Stimulated activated CD4-positive, alpha-beta T cell treated with anti-CD3 and anti-CD28 coated beads, Interleukin-12 subunit alpha, Interleukin-12 subunit beta, amount 100 ng/mL, for 24 hours (primary cell): ENCODE measurements at places on chromosomes 1 and 21.

- DNase-seq: no peak
Observed at GRCh38 chr1:199616947-199617346, 410.6 kb upstream of the NR5A2 start.

DNA sequence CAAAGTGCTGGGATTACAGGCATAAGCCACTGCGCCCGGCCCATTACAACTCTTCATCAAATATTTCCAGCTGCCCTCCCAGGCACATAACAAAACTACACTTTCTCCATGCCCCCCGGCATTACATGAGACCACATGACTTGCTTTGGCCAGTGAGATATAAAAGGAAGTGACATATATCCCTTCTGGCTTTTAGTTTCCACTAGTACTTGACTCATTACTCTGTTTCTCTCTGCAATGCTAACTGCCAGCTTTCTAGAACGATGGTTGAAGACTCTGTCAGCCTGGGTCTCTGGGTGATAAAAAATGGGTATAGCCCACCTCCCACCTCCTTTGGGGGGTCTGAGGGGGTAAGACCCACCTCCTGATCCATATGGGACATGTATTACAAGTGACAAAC is 24.2 kb downstream of the ABL2 start:
- no peak for DNase-seq

GRCh38 chr1:112906150-112906698 is 49.8 kb downstream of the SLC16A1 start:
- no peak for DNase-seq

- DNase-seq: peak; percentile 94
Observed at GRCh38 chr1:40161125-40161887, at the start of gene RLF. Gene RLF, plus strand, starts transcription at chr1:40161387. Its CDS starts 13 bp downstream, at chr1:40161400.

DNA sequence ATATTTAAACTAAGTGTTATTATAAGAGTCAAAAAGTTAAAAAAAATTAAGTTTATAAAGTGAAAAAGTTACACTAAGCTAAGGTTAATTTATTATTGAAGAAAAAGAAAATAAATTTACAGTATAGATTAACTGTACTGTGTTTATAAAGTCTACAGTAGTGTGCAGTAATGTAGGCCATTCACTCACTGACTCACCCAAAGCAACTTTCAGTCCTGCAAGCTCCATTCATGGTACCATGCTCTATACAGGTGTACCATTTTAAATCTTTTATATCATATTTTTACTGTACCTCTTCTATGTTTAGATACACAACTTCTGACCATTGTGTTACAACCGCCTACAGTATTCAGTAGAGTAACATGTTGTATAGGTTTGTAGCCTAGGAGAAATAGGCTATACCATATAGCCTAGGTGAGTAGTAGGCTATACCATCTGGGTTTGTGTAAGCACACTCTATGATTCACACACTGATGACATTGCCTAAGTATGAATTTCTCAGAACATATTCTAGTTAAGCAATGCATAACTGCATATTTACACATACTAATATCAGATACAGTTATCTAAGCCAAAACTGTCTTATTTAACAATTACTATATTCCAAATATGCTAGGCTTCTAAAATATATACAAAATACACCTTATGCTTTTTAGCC is 80.6 kb upstream of the GFI1 start:
- no peak for DNase-seq

GRCh38 chr1:93810316-93810715 is 68.7 kb downstream of the DNTTIP2 start:
- DNase-seq: no peak

DNA sequence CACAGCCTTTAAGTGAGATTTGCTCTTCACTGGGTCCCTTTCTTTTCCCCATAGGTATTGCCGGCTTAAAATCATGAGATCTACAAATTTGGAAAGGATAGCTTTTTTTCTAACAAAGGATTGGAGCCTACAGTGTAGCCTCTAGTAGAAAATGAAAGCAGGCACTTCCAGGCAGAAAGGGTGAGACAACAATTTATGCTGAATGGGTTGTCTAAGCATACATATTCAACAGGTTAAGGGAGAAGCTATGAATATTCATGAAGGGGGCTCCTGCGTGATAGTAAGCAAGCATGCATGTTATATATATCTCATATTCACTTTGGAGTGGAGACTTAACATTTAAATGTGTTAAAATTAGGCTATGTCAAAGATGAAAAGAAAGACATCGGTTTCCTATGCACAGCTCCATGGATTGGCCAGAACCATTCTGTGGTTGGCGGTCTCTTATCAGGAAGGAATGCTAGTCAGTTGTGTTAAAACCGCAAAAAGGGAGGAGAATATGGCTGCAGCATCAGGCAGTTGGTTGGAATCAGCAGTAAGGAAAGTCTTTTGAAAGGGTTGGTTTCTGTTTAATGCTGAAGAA is 66.0 kb downstream of the VCAM1 start:
- no peak for DNase-seq

- DNase-seq: no peak
Observed at GRCh38 chr1:53139951-53140361, 2.5 kb downstream of the SLC1A7 start.

DNA sequence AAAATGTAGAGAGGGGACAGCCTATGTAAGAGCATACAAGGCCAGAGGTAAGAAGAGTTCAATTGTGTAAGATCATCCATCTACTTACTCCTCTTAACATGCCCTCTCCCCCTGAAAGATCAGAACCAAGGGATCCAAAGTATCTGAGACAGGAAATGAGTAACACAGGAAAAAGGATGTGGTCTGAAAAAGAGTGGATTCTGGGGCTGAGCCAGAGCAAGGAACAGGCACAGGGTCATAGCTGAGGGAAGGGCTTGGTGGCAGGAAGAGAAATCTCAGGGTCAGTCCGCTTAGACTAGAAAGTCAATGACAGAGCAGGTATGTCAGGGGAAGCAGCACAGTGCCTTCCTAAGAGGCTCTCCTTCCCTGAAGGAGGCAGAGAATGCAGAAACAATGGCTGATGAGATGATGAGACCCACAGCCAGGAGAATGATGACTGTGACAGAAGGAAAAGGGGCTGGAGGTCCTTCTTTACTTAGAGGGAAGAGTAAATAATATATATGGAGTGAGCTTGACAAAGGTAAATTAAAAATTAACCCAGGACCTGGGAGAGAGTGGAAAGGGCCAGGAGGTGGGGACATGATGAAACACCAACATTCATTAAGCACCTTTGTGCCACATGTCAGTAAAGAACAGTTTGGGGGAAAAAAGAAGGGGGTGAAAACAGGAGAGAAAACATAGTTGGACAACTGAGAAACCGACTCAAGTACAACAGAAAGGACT is 26.2 kb upstream of the A3GALT2 start:
- DNase-seq: no peak

DNA sequence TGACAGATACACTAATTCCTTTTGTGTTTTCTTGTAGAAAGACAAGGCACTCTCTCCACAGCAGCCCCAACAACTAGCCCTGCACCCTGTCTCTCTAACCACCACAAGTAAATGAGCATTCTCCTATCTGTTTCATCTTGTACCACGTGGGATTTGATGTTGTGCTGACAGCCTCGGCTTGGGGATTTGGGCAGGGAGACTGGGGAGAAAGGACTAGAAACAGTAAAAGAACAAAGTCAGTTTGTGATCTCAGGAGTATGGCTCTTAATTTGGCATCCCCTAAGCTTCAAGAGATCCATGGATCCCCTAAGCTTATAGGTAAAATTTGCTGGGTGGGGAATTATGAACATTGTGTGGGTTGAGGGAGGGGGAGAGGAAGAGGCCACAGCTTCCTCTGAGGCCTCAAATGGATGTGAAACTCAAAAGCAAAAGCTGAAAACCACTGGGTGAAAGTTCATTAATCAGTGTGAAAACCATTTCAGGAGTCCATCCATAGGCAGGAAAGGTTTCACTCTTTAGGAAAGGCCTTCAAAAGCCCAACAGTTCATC is 3.1 kb downstream of the C1orf162 start:
- DNase-seq: no peak

DNA sequence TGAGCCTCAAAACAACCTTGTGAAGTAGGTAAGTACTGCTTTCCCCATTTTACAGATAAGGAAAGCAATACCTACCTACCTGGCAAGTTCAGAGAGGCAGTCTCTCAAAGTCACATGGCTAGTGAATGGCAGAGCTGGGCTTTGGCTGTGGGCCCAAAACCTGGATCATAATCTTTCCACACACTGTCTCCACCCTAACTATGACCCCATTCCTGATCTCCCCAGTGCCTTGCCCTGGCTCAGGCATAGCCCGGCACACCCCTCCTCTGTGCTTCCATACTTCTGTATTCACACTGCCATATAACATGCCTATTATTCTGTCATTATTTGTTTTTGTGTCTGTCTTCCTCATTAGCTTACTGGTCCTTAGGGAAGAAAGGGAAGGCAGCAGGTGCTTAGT is 15.9 kb downstream of the GNG12 start:
- no peak for DNase-seq

DNA sequence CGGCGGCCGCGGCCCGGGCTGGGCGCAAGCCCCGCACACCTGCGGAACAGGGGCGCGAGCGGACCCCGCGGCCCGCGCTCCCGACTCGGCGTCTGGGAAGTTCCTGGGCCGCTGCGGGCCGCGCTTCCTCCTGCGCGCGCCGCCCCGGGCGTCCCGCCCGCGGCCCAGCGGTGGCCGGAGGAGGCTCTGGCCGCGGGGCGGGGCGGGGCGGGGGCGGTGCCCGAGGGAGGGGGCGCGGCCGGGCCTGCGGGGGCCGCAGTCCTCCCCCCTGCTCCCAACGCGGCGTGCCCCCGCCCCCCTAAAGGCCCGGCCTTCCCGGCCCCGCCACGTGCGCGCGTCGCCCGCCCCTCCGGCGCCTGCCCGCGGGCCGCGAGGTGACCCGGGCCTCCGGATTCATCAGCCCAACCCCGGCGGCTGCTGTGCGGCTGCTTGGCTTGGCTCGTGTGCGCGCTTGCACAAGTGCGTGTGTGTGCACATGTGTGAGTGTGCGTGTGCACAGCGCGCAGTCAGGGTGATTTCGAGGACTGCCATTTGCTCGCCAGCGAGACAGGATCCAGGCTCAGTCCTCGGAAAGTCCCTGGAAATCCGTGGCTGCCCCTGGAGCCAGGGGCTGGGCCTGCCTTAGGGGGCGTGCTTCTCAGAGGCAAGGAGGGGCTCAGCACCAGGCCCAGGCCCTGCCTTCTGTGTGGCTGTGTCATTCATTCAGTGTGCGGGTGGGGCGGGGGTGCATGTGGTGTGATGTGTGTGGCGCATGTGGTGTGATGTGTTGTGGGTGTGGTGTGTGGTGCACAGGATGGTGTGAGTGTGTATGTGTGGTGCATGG is at the start of gene C2CD2:
TSS of gene C2CD2 (minus strand) at position 188 of the 823 bp plus-strand sequence. CDS start 370 bp downstream, outside the sequence.
- peak; percentile 36 for DNase-seq

DNA sequence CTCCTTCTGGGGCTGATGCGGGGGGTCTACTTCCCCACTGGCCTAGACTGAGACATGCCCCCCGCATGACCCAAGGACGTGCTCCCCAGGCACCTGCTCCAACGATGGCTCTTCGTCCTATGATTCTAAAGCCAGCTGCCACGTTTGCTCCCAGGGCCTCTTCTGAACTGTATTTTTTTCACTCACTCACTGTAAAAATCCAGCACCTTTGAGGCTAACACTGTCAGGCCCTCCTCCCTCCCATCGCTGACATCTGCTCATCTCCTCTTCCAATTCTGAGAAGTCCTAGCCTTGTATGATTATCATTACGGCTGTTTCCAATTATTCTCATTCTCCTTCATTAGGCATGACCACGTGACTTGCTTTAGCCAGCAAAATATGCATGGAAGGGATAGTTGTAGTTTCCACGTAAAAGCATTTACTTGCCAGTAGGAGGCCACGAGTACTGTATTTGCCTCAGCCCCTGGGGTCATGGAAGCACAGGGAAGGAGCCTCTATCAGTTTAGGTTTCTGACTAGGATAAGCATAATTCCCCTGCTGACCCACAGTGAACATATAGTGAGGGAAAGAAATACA is 19.1 kb upstream of the EDN2 start:
- no peak for DNase-seq

GRCh38 chr1:234400773-234401172 is 27.5 kb downstream of the COA6 start:
- no peak for DNase-seq

DNA sequence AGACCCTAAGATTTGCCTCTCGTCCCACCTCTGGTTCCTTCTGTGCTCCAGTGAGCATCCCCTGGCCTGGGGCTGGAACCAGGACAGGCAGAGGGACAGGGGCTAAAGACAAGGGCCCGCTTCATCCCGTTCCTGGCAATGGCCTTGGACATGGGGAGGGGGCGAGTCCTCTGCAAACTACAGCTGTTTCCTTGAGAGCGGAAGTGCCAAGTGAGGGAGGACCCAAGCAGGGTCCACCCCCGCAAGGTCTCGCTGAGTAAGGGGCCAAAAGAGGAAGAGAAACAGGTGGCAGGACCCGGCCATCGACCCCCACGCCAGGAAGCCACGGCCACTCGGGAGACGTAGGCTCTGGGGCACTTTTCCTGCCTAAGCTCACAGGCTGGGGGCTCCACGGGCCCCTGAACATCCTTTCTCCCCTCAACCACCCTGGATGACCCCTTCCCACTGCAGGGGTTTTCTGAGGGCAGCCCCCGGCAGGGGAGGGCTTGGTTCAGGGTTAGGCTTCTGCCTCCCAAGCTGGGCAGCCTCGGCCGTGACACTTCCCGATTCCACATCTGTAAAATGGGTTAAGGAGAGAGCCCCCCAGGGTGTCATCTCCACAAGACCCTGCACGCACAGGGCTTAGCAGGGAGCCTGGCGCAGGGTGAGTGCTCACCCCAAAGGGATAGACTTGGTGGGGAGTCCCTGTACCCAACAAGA is 17.9 kb upstream of the PLEKHG5 start:
- no peak for DNase-seq

GRCh38 chr1:17135530-17135929 is 16.3 kb upstream of the PADI2 start:
- DNase-seq: no peak
